ENCODE measurements at places on chromosomes 1 and 21. TPM values are rescaled to one million over a fixed set of nuclear protein-coding genes. Genes with fewer than 3 reads are reported as not detected.

The VHLL gene
- 0.94 TPM for total RNA-seq

The OPTC gene
- total RNA-seq: not detected

The TMEM82 gene
- not detected for total RNA-seq

The KISS1 gene
- total RNA-seq: not detected

The METTL18 gene
- total RNA-seq: 5.2 TPM

The SLC30A2 gene
- total RNA-seq: not detected

The TFF3 gene
- total RNA-seq: not detected

The GNG12 gene
- total RNA-seq: 10.1 TPM

The MYBPHL gene
- total RNA-seq: 7.1 TPM
